ENCODE measurements at places on chromosomes 11 and 22.

DNA sequence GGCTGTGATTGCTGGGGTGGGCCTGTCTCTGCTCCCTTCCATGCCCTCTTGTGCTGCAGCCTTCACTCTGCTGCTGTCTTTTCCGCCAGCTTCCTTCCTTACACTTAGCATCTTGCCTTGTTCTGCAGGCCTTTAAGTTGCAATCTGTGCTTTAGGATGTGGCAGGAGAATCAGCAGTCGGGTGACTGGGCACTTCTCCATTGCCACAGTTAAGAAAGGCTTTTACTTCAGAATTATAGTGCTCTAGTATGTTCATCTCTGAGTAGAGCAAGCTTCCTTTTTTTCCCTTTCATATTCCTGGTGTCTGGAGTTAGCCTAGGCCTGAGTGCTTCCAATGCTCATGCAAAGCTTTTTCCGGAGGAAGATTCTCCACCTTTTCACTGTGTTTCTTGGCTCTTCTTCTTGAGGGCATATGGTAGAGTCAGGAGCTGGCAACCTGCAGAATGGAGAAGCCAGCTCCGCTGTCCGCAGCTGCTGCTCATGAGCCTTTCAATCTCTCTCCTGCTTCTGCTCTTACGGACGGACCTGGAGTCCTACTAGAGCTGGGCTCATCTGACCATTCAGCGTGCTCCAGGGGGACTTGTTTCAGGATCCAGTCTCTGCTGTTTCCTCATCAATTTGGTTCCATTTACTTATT is 20.2 kb downstream of the PPP6R2 start:
- no peak for DNase-seq

DNA sequence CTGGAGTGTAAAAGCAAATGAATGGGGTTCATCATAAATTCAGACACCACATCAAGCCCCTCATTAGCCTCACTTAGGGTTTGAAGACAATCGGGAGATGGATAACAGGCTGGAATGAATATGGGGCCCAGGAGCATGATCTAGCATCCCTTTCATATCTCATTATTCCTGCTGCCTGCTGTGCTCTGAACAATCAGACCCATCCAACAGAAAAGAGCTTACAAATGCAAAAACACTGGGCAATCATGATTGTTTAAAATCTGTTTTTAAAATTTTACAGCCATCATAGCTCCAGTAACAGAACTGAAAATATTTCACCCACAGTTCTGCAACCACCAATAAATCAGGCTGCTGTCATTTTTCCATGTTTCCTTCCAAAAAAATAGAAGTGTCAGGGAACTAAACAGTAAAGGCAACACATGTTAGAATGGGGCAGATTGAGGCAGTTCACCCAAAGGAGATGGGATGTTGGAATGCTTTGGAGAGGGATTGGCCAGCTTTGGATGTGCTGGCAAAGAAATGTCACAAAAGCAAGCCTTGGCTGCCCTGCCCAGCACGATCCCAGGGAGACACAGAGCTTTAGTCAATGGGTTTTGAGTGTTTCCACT is 47.8 kb upstream of the BMAL1 start:
- DNase-seq = no peak

- no peak for DNase-seq
Measured at GRCh38 chr11:66495401-66495854, 15.0 kb upstream of the BBS1 start.

GRCh38 chr22:21712751-21713427 is 22.7 kb downstream of the YPEL1 start:
- DNase-seq = peak; percentile 65

GRCh38 chr11:107282195-107282594 is 175.4 kb downstream of the CWF19L2 start:
- no peak for DNase-seq

GRCh38 chr22:46791201-46791731 is 28.8 kb downstream of the TBC1D22A start:
- peak; percentile 96 for DNase-seq
